Stimulated activated CD4-positive, alpha-beta T cell treated with anti-CD3 and anti-CD28 coated beads, Interleukin-4, amount 100 ng/mL, for 48 hours (primary cell): ENCODE measurements at places on chromosomes 1 and 21.
A peak's percentile ranks its signal among the peaks of the same experiment; 100 is the strongest.

GRCh38 chr1:47228644-47229030, 3.4 kb downstream of the TAL1 start:
- no peak for DNase-seq

DNA sequence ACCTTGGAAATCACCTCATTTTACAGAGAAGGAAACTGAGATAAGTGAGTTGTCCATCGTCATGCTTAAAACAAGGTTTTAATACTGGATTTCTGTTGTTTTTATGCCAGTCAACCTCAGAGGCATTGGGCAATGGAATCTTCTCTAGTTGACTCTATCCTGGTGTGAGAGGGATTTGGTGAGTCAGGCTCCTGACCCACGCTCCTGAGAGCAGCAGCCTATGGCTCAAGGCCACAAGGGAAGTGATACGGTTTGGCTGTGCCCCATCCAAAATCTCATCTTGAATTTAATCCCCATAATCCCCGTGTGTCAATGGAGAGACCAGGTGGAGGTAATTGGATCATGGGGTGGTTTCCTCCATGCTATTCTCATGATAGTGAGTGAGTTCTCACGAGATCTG, 90.1 kb downstream of the TLR5 start:
- DNase-seq: no peak

DNA sequence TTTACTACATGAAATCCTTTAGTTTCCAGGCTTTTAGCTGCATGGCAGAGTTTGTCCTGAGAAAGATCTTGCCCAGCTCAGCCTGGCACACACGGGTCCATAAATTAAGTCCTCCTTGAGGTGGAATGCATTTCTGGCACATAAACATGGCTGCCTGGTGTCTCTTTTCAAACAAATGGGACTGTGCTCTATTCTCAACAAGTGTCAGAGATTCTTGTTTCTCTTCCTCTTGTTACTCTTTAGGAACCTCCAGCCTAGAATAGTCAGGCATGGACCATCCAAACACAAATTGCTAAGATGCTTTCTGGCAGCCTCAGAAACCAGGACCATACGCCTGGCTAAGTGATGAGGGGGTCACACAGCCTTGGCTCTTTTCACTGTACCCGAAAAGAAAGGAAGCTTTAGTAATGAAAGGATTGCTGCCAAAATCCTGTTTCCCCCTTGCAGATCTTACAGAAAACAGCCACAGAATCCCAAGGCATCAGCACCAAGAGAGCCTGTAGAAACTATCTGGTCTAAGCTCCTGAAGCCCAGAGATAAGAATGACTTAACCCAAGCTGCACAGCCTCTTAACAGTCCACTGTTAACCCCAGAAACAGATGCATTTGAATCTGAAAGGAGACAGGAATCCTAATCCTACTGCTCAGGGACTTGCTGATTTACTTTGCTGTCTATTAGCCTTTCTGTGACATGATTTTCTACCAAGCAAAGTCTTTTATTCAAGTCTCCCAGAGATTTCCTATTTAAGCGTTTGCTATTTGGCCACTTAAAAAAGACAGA, 31.9 kb upstream of the NRDC start:
- DNase-seq: no peak

- DNase-seq: no peak
Measured at GRCh38 chr1:54551891-54552290, 3.9 kb downstream of the ACOT11 start.

- DNase-seq: no peak
Measured at GRCh38 chr21:46191686-46192575, 7.7 kb upstream of the SPATC1L start.

DNA sequence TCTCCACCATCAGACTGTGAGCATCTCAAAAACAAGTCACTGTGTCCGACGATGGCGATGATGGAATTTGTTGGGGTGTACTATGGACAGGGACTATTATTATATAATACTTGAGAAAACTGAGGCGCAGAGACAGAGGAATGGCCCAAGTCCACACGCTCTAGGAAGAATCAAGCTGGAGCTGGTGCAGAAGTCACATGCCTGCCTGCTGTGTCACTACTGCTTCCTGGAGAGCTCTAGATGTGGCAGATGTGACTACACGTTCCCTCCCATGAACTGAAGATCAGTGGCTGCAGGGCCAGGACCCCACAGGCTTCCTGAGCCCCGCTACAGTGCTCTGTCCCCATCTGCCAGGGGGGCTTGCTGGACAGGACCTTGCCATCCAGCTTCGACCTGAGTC, 56.9 kb downstream of the TRABD2B start:
- DNase-seq: no peak

DNA sequence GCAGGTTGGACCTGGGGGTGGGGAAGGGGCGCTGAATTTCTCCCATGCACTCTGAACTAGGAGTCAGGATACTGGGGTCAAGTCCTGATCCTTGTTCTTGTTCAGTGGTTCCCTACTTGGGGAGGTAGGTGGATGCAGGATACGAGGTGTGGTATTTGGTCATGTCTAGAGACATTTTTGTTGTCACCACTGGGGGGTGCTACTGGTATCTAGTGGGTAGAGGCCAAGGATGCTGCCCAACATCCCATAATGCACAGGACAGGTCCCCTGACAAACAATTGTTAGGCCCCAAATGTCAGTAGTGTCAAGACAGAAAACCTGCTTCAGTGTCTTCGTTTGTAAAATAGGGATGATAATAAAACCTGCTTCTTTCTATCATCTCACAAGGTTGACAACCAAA, 259.0 kb upstream of the FOXD3 start:
- no peak for DNase-seq

GRCh38 chr1:175225805-175226129, 33.2 kb upstream of the KIAA0040 start:
- no peak for DNase-seq

GRCh38 chr1:41361495-41362356, 492 bp downstream of the FOXO6 start:
- no peak for DNase-seq

- no peak for DNase-seq
Measured at GRCh38 chr1:163970699-163971098, 588.3 kb upstream of the PBX1 start.

DNA sequence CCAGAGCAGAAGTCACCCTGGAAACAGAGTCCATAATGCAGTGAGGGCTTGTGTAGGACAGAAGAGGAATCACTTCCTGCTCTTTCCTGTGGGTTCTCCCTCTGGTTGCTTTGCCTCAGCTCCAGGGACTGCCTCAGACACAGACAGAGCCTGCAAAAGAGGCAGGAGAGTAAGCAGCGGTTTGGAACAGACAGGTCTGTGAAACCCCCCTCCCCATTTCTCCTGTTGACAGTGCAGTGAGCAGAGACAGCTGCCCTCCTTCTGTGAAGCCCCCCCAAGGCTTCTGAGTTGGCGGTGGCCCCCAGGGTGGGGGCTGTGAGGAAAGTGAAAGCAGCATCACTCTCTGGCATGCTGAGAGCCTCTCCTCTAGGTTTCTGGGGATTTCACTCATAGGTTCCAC, 53.0 kb downstream of the MAB21L3 start:
- no peak for DNase-seq

DNA sequence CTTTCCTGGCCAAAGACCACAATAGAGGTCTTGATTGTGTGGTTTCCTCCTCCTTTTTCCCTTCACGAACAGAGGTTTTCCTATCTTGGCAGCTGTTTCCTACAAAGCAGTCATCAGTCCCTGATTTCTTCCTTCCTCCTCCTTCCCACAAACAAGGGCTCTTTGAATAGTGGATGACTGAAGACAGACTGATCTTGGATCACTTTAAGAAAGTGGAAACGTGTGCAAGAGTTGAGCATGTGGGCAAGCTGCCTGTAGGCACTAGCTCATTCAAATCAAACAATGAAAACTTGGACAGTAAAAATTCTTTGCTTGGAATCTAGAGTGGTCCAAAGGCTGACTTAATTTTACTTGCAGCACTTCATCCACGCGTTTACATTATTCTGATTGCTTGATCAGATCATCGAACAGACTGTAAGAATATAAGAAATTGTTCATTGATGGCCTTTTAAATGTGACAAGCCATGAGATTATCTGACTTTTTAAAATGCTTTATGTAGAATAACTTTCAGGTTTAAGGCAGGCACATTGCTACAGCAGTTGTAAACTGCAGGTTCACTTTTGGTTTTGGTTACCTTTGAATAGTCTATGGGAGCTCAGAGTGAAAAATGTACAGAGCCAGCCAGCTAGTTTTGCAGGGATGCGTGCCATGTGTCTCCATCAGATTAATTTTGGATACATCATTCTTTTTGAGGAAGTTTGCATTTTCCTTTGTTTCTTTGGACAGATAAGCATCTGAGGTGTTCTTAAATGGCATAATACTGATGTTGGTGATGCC, 34.4 kb downstream of the ADGRL2 start:
- DNase-seq: no peak

- DNase-seq: peak; percentile 57
Measured at GRCh38 chr1:199113265-199113869, 474.5 kb downstream of the PTPRC start.

- no peak for DNase-seq
Measured at GRCh38 chr1:10438677-10439163, 8.5 kb downstream of the CENPS start.

DNA sequence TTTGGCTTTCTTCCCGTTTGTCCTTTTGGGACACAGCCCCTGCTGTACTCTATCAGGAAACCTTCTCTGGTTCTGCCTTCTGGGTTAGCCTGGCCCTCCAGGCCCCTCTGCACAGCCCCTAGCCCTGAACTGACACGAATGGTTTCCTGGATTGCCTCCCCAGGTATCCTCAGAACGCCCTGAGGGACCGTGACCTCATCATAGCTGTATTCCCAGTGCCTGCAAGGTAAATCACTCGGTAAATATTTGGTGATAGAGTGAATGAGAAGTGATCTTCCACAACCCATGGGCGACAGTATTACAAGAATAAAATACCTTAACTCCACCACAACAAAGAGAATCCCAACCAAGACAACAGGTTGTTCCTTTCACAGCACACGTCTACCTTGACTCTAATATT, 637.2 kb downstream of the SMYD3 start:
- DNase-seq: no peak

- DNase-seq: no peak
Measured at GRCh38 chr1:20980051-20980450, 192.9 kb upstream of the HP1BP3 start.

GRCh38 chr1:231857609-231858135, 231.1 kb downstream of the DISC1 start:
- no peak for DNase-seq

- DNase-seq: peak; percentile 59
Measured at GRCh38 chr1:156726549-156727226, 1.6 kb upstream of the METTL25B start.

- DNase-seq: no peak
Measured at GRCh38 chr1:161721738-161722343, 497 bp downstream of the FCRLB start.

DNA sequence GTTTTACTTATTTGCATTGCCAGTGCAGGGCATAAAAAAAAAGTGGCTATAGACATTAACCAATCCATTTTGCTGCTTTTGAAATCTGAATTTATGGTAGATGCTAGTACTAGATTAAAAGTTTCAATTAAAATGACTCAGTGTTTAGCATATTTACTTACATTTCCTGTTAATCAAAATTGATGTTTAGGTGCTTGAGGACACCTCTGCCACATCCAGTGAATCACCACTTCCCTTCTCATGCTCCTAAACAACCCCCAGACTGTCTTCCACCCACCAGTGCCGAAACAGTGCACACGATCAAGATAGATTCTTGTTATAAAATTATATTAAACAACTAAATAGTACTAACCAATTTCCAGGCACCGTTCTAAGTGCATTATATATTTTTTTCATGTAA, 32.7 kb downstream of the HSD17B7 start:
- DNase-seq: no peak

DNA sequence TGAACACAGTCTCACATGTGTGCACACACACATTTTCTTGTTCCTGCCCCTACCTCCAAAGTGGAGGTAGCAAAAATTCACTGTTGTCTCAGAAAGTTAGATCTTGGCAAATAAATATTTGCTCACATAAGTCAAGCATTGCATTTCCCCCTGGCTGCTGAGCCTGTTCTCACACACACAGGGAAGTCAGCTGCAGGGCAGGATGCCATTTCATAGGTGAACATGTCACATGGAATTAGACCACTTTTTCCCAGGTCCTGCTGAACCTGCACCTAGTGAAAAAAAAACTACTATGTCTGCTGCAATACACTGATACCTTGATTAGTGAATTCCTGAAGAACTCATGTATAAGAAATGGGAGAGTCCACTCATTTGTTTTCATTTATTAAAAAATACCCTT, 5.3 kb upstream of the CD55 start:
- DNase-seq: no peak

DNA sequence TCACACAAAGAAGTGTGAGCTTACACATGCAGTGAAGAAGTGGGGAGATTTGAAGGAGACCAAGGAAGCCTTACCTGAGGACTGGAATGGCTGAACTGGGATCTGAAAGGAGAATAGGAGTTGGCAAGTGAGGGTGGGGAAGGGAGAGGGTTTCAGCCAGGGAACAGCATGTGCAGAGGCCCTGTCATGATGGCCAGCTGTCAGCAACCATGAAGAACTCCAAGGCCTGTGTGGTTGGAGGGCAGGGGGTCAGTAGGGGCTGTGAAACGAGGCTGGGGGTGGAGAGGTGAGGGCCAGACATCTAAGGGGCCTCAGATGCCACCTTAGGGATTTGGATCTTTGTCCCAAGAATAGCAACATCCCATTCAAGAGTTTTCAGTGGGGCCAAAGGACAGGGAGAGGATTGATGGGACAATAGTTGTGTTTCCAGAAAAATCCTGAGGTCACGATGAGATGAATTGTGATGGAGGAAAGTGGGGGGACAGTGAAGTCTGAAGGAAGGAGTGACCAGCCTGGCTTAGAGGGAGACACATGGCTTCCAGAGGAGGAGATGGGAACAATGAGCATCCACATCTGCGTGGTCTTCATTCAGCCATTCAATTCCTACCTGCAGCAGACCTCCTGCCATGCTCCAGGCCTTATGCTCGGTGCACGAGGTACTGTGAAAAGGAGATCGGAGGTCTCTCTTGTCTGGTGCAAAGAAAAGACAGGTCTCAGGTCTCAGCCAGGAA, 187.6 kb downstream of the MATN1 start:
- no peak for DNase-seq

DNA sequence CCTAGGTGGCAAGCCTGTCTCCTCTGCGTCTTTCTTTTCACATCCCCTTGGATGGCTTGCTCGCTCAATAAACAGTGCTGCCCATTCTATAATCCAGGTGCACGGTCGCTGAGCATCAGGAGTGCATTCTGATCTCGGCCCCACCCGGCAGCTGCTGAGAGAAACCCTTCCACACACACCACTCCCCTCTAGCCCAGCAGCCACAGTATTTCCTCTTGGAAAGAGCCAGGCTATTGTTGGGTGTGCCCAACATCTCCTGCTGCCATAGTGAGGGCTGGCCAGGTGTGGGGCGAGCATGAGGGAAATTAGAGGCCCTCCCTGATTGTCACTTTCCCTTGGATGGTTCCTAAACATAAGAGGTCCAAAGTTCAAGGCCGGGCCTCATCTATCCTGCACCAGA, 24.7 kb downstream of the GPA33 start:
- DNase-seq: no peak
